Left ventricle myocardium inferior (tissue), 1 donor: ENCODE measurements at places on chromosomes 7 and 10. TPM values are rescaled to one million over a fixed set of nuclear protein-coding genes. Genes with fewer than 3 reads are reported as not detected.

MGAM2 gene
- not detected for total RNA-seq

TMEM225B gene
- not detected for total RNA-seq

DYDC1 gene
- not detected for total RNA-seq

CTAGE4 gene
- 0.16 TPM for total RNA-seq

UNCX gene
- not detected for total RNA-seq

GPER1 gene
- total RNA-seq: 3.0 TPM

ZNF503 gene
- total RNA-seq: 5.9 TPM

SGMS1 gene
- total RNA-seq: 18.6 TPM

- H3K27me3 ChIP-seq: peaks cover 78% of the 10 kb centered on the region
- no peak overlapping the region for H3K4me3 ChIP-seq
- H3K4me1 ChIP-seq: no peaks in the 10 kb centered on the region
- no peaks in the 10 kb centered on the region for H3K36me3 ChIP-seq
Observed at GRCh38 chr7:129522088-129522970, 20.0 kb downstream of the SMKR1 start.

DNA sequence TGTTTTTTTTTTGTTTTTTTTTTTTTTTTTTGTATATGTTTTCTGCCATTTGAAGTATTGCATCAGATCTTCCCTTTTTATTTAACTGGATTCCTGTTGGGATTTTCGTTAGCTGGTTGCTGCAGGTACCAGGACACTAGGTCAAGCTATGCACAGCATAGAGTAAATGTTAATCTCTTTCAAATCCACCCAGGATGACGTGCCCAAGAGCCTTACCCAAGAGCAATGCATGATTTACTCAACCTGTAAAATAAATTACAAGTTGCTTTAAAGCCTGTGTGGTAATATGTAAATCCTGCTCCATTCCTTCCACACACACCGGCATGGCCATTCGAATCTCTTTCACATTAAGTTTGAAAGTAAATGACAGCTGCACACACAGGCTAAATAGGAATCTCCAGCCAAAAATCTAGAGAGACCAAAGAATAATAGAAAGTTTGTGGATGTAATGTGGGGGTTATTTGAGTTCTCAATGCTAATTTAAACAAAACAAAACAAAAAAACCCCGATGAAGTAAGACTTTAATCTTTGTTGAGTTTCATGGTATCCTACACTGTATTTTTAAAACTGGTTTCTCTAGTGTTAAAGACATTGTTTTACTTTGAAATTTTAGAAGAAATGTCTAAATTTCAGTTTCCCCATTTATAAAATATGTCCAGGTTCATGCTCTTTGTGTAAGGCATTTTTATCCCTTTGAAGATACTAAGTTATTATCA lies 167.9 kb downstream of the FRMD4A start:
- H3K27me3 ChIP-seq: peaks cover 70% of the 10 kb centered on the region
- no peaks in the 10 kb centered on the region for H3K4me1 ChIP-seq
- H3K27ac ChIP-seq: no peak overlapping the region
- H3K4me3 ChIP-seq: no peak overlapping the region

DNA sequence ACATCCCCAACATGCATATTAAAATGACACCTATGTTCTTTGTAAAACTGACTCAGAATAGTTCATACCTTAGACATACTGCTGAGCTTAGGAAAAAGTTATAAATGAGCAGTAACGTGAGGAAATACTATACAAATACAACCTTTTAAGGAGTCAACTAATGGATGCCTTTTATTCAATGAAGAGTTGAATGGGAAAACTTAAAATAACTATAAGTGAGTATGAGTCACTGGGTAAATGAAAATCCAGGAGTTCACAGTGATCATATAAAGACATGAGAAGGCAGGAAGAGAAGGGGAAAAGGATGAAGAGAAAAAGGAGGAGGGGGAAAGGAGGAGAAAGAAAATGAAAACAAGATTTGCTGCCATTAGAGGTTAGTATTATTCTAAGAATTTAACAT lies 157.8 kb upstream of the PCDH15 start:
- no peaks in the 10 kb centered on the region for H3K4me1 ChIP-seq
- H3K27me3 ChIP-seq: no peaks in the 10 kb centered on the region
- H3K27ac ChIP-seq: no peak overlapping the region

- no peak overlapping the region for H3K27ac ChIP-seq
- H3K4me1 ChIP-seq: peaks cover 15% of the 10 kb centered on the region
- DNase-seq: no peak
- peak overlapping the region; percentile 48 for H3K4me3 ChIP-seq
- no peaks in the 10 kb centered on the region for H3K36me3 ChIP-seq
Observed at GRCh38 chr7:6530626-6531491, 20.4 kb downstream of the GRID2IP start.

GRCh38 chr7:139871820-139872219 lies 42.8 kb downstream of the TBXAS1 start:
- no peaks in the 10 kb centered on the region for H3K27me3 ChIP-seq
- H3K4me1 ChIP-seq: peaks cover 38% of the 10 kb centered on the region
- no peaks in the 10 kb centered on the region for H3K36me3 ChIP-seq

DNA sequence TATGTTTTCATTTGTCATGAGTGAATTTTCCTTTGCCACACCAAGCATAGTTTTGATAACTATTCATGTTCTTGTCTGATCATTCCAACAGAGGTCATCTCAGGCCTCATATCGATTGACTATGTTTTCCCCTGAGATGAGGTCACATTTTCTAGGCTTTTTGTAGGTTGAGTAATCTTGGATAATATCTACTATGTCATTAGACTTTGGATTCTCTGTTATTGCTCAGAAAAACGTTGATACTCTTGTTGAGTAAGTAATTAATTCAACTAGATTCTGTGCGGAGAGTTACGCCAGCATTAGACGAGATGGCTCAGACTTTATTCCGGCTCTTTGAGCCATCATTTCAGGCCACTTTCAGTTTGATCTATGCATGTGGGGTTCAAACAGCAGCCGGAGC lies 57.7 kb downstream of the KLF6 start:
- DNase-seq: no peak
- H3K27ac ChIP-seq: no peak overlapping the region
- H3K27me3 ChIP-seq: no peaks in the 10 kb centered on the region
- H3K4me1 ChIP-seq: no peaks in the 10 kb centered on the region
- H3K4me3 ChIP-seq: no peak overlapping the region
